ENCODE measurements at places on chromosomes 12 and 14.

- no peak for DNase-seq
Measured at GRCh38 chr12:86950043-86950442, 693.9 kb upstream of the MGAT4C start.

- no peak for DNase-seq
Measured at GRCh38 chr12:55736780-55737580, 5.9 kb upstream of the GDF11 start.

DNA sequence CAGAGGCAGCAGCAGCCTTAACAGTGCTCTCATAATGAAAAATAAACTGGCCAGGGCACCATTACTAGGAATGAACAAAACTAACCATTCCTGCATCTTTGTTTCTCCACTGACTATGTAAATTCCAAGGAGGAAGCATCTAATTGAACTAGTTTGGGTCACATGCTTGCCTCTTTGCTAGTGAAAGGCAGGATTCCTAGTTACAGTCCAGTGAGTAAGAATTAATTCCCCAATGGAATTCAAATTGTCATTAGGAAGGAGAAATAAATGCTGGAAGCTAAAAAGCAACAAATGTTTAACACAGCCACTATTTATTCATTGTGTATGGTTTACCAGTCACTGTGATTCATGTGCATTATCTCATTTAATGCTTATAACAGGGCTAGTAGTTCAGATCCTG is 316.0 kb downstream of the CCDC91 start:
- DNase-seq = no peak

DNA sequence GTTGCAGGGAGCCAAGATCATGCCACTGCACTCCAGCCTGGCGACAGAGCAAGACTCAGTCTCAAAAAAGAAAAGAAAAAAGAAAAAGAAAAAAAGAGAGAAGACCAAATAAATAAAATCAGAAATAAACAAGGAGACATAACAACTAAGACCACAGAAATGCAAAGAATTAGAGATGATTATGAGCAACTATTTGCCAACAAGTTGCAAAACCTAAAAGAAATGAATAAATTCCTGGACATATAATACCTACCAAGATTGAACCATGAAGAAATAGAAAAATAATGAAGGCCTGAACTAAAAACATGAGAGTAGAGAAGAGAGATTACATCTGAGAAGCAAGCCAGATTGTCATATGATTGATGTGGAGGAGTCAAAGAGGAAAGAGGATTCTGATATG is 17.6 kb upstream of the EPS8 start:
- DNase-seq = no peak

DNA sequence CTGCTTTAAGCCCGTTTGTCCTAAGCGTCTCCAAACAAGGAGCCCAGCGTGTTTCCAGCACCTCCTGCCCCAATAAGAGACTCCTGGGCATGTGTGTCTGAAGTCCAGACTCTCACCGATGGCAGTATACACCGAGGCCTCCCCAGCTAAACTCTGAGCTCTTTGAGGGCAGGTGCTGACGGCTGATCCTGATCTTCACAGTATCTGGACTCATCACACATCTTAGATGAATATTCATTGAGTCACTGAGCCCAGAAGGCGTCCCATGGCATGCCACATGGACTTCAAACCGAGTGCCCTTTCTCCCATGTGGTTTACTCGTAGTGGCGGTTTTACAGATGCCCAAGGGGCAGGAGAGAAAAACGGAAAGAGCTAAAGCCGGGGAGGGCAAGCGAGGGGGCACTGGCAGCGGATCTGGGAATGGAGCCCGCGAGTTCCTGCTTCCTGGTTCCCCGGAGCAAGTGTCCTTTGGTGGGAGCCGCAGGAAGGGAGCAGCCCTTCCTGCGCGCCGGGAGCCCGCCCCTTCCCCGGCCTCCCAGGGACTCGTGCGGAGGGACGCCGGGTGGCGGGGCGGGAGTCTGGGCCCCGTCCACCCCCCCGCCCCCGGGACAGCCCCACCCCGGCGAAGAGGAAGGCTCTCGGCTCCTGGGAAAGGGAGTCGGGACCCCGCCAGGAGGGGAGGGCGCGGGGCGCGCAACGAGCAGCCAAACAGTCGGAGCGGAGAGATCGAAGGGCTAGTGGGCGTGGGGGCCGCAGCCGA is 585 bp upstream of the TEAD4 start:
- DNase-seq = no peak

- no peak for DNase-seq
Measured at GRCh38 chr14:72788972-72789728, 104.8 kb downstream of the DPF3 start.

- no peak for DNase-seq
Measured at GRCh38 chr12:42076976-42077375, 67.7 kb downstream of the GXYLT1 start.

- no peak for DNase-seq
Measured at GRCh38 chr12:68521321-68521839, 89.3 kb upstream of the RAP1B start.

Data from stimulated activated CD8-positive, alpha-beta memory T cell treated with anti-CD3 and anti-CD28 coated beads, Interleukin-7, amount 100 ng/mL, for 24 hours (primary cell).